Activated CD4-positive, alpha-beta memory T cell treated with anti-CD3 and anti-CD28 coated beads for 36 hours (primary cell): ENCODE measurements at places on chromosomes 5 and 9. TPM values are rescaled to one million over a fixed set of nuclear protein-coding genes. Genes with fewer than 3 reads are reported as not detected.

- no peak for DNase-seq
- no peak overlapping the region for H3K4me3 ChIP-seq
- H3K27me3 ChIP-seq = no peaks in the 10 kb centered on the region
- H3K4me1 ChIP-seq = no peaks in the 10 kb centered on the region
Observed at GRCh38 chr5:79200573-79201183, 35.3 kb upstream of the JMY start.

- H3K27ac ChIP-seq = no peak overlapping the region
- no peak overlapping the region for H3K4me3 ChIP-seq
- H3K27me3 ChIP-seq = no peaks in the 10 kb centered on the region
- no peaks in the 10 kb centered on the region for H3K4me1 ChIP-seq
Observed at GRCh38 chr9:98842510-98842909, 35.0 kb downstream of the GALNT12 start.

DNA sequence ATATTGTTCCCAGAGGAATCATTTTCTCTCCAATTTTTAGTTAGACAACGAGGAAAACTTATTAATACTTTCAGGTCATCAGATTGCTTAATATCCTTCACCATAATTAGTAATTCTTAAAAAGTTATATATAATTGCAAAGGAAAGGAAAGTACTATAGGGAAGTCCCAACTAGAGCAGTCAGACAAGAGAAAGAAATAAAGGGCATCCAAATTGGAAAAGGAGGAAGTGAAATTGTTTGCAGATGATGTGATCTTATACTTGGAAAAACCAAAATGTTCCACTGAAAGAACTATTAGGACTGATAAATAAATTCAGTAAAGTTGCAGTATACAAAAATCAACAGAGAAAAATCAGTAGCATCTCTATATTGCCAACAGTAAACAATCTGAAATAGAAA, 223.5 kb upstream of the MEF2C start:
- no peaks in the 10 kb centered on the region for H3K36me3 ChIP-seq
- no peaks in the 10 kb centered on the region for H3K4me1 ChIP-seq
- H3K4me3 ChIP-seq = no peak overlapping the region
- no peak for DNase-seq
- no peak overlapping the region for H3K27ac ChIP-seq

DNA sequence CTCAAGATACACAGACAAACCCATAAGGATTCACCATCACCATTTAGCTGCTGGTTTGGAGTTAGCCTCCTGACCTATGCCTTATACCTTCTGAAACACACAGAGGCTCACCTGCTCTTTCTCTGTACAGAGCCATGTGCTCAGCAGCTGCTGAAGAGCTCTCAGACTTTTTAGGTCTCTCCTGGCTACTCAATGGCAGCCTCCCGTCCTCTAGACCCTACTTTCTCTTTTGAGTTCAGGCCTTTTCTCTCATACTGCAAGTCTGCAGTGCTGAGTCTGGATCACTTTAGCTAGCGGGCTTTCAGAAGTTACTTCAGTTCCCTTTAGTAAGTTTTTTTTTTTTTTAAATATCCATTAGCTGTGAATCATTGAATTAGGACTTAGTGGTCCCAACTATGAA, 25.7 kb downstream of the LVRN start:
- peaks cover 2% of the 10 kb centered on the region for H3K27me3 ChIP-seq
- DNase-seq = no peak
- H3K4me1 ChIP-seq = no peaks in the 10 kb centered on the region
- H3K4me3 ChIP-seq = no peak overlapping the region

GRCh38 chr9:135039266-135039870, 48.1 kb upstream of the OLFM1 start:
- H3K4me3 ChIP-seq = no peak overlapping the region
- H3K27ac ChIP-seq = no peak overlapping the region
- peaks cover 9% of the 10 kb centered on the region for H3K27me3 ChIP-seq
- H3K4me1 ChIP-seq = no peaks in the 10 kb centered on the region
- no peaks in the 10 kb centered on the region for H3K36me3 ChIP-seq

- H3K4me1 ChIP-seq = no peaks in the 10 kb centered on the region
- no peak overlapping the region for H3K27ac ChIP-seq
- no peak overlapping the region for H3K4me3 ChIP-seq
- DNase-seq = no peak
- no peaks in the 10 kb centered on the region for H3K36me3 ChIP-seq
Observed at GRCh38 chr5:100708645-100709171, 173.5 kb downstream of the FAM174A start.

The NR2F1-AS1 gene
- not detected for total RNA-seq

DNA sequence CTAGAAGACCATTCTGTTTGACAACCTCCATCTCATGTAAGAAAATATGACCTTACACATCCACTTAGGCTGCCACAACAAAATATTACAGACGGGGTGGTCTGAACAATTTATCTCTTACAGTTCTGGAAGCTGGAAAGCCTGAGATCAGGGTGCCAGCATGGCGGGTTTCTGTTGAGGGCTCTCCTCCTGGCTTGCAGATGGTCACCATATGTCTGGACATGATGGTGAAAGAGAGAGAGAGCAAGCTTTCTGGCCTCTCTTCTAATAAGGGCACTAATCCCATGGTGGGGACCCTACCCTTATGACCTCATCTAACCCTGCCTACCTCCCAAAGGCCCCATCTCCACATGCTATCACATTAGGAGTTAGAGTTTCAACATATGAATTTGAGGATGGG, 66.0 kb downstream of the AMBP start:
- H3K27ac ChIP-seq = no peak overlapping the region
- H3K4me1 ChIP-seq = no peaks in the 10 kb centered on the region
- no peak for DNase-seq
- H3K4me3 ChIP-seq = no peak overlapping the region
- no peaks in the 10 kb centered on the region for H3K36me3 ChIP-seq
- no peaks in the 10 kb centered on the region for H3K27me3 ChIP-seq

- no peaks in the 10 kb centered on the region for H3K27me3 ChIP-seq
- H3K4me3 ChIP-seq = no peak overlapping the region
- H3K4me1 ChIP-seq = peaks cover 13% of the 10 kb centered on the region
- peaks cover 33% of the 10 kb centered on the region for H3K36me3 ChIP-seq
- H3K27ac ChIP-seq = no peak overlapping the region
- no peak for DNase-seq
Observed at GRCh38 chr9:113528811-113529210, 65.3 kb downstream of the RGS3 start.

The FAF2 gene
- total RNA-seq = 34.6 TPM

DNA sequence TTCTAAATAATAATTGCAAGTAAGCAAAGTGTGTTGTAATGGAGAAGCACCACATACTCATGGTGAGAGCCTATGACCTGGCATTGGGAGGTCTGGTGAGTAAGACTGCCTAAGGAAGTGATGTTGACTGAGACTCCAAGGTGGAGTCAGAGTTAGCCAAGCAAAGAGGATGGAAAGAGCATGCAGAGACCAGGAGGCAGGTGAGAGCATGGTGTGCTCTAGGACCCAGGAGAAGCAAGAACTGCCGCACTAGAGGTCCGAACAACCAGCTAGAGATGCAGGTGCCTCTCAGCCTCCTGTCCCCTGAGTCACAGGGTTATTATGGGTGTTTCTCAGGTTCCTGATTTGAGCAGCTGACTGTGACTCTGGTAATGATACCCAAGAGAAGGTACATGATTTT, 27.3 kb downstream of the ANP32B start:
- peaks cover 24% of the 10 kb centered on the region for H3K4me1 ChIP-seq
- peak; percentile 27 for DNase-seq
- H3K27ac ChIP-seq = no peak overlapping the region
- no peaks in the 10 kb centered on the region for H3K27me3 ChIP-seq
- H3K36me3 ChIP-seq = peaks cover 83% of the 10 kb centered on the region
- H3K4me3 ChIP-seq = no peak overlapping the region

DNA sequence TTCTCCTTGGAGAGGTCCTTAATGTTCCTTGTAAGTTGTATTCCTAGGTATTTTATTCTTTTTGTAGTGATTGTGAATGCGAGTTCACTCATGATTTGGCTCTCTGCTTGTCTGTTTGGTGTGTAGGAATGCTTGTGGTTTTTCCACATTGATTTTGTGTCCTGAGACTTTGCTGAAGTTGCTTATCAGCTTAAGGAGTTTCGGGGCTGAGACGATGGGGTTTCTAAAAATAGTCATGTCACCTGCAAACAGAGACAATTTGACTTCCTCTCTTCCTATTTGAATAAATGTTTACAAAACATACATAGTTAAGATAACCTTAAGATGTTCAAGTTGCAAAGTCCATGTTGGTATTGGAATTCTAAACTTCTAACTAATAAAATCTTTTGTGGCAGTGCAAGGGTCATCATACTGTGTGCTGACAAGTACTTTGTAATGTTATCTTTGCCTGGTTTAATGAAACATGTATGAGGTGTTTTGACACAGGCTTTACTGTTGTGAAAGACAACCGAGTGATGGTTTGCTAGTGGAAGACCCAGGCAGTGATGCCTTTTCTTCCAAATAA, 286.2 kb downstream of the MRPS30 start:
- H3K4me1 ChIP-seq = no peaks in the 10 kb centered on the region
- H3K4me3 ChIP-seq = no peak overlapping the region
- H3K36me3 ChIP-seq = no peaks in the 10 kb centered on the region
- no peak for DNase-seq
- no peaks in the 10 kb centered on the region for H3K27me3 ChIP-seq

DNA sequence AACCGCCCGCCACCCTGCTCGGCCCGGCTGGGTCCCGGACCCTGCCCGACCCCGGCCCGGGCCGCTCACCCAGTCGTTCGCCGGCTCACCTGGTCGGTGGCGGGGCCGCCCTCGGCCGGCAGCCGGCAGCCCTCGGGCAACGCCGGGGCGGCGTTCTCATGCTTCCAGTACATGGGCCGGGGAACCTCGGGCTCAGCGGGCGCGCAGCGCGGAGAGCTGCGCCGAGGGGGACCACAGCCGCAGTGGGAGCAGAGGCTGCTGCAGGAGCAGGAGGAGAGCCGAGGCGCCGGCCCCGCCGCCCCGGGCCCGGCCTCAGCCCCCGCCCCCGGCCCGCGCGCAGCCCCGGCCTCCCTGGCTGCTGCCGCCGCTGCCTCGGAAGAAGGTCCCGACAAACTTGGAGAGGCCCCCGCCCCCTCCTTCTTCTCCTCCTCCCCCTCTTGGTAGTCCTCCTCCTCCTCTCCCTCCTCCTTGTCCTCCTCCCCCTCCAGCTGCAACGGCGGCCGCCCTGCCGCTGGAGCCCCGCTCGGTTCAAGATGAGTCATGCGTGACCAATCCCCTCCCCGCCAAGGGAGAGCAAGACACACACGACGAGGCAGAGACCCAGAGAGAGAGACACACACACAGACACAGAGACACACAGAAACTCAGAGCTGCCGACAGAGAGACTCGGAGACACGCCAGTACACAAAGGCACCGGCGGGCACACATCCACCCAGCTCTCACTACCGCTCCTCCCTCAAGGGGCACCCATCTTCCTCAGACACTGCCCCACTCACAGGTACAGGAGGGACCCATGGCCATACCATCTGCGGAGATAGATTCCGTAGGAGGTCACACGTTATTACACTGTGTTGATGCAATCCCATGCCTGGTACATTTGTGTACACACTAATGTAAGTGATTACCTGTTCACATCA, at the start of gene LHX6:
Gene LHX6, minus strand, starts transcription at position 390 of the 917 bp plus-strand sequence. Its CDS starts 217 bp downstream, at position 173.
- no peak for DNase-seq
- peak within 1 kb of the TSS; percentile 30 for H3K4me3 ChIP-seq
- no peak within 1 kb of the TSS for H3K27ac ChIP-seq

DNA sequence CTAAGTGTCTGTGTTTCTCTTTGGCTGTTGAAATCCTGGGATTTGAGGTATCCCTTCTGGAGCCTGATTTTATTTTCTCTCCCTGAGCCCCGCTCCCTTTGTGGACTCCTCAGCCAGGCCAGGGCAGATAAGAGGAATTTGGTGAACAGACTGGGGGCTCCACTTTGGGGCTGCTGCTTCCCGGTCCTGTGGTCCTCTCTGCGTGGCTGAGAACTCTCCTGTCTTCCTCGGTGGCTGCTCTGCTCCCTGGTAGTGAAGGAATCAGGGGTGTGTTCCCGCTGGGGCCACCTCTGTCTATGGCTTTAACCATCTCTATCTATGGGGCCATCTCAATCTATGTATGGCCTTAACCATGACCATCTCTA, 71.7 kb upstream of the SH3PXD2B start:
- peaks cover 4% of the 10 kb centered on the region for H3K4me1 ChIP-seq
- peaks cover 12% of the 10 kb centered on the region for H3K27me3 ChIP-seq
- DNase-seq = no peak
- H3K36me3 ChIP-seq = no peaks in the 10 kb centered on the region

The GRXCR2 gene
- total RNA-seq = not detected

DNA sequence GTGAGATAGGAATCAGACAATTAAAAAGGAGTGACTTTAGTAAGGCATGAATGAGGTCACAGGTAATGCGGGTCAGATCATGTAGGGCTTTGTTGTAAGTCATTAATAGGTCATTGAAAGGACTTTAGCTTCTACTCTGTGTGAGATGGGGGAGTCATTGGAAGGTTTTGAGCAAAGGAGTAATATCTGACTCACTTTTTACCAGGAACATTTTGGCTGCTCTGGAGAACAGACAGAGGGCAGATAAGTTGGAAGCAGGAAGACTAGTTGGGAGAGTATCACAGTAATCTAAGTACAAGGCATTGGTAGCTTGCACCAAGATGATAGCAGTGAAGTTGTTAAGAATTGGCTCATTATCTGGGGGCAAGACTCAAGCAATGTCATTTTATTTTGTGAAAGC, 37.4 kb downstream of the KIF2A start:
- no peak for DNase-seq
- peaks cover 11% of the 10 kb centered on the region for H3K36me3 ChIP-seq
- no peak overlapping the region for H3K4me3 ChIP-seq
- no peaks in the 10 kb centered on the region for H3K27me3 ChIP-seq
- peaks cover 59% of the 10 kb centered on the region for H3K4me1 ChIP-seq

The SH3TC2 gene
- total RNA-seq = not detected

The NDFIP1 gene
- total RNA-seq = 74.6 TPM

DNA sequence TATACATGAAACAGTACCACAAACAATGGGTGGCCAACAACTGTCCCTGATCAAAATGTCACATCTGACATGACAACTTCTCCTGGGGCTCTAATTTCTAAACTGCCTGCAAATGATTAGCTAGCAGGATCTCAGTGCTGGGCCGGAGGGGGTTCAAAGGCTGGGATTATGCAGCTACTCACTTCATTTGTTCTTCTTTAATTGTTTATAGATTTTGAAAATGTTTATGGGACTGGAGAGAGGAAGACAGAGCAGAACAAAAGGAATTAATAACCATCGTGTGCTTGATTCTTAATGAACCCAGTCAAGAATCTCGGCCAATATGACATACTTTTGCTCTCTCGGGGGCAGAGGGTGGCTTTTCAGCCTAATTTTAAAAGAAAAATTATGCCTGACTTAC, 313.6 kb downstream of the NSG2 start:
- DNase-seq = no peak
- H3K36me3 ChIP-seq = no peaks in the 10 kb centered on the region
- peaks cover 6% of the 10 kb centered on the region for H3K27me3 ChIP-seq
- no peak overlapping the region for H3K27ac ChIP-seq
- H3K4me3 ChIP-seq = no peak overlapping the region

- H3K27ac ChIP-seq = no peak overlapping the region
- no peak for DNase-seq
- no peak overlapping the region for H3K4me3 ChIP-seq
- peaks cover 6% of the 10 kb centered on the region for H3K36me3 ChIP-seq
- H3K4me1 ChIP-seq = no peaks in the 10 kb centered on the region
- H3K27me3 ChIP-seq = peaks cover 5% of the 10 kb centered on the region
Observed at GRCh38 chr9:91930475-91930874, 19.6 kb downstream of the ROR2 start.
